ENCODE measurements at places on chromosomes 1 and 21.

GRCh38 chr1:182193908-182194550, 132.5 kb upstream of the ZNF648 start:
- DNase-seq: peak; percentile 39

DNA sequence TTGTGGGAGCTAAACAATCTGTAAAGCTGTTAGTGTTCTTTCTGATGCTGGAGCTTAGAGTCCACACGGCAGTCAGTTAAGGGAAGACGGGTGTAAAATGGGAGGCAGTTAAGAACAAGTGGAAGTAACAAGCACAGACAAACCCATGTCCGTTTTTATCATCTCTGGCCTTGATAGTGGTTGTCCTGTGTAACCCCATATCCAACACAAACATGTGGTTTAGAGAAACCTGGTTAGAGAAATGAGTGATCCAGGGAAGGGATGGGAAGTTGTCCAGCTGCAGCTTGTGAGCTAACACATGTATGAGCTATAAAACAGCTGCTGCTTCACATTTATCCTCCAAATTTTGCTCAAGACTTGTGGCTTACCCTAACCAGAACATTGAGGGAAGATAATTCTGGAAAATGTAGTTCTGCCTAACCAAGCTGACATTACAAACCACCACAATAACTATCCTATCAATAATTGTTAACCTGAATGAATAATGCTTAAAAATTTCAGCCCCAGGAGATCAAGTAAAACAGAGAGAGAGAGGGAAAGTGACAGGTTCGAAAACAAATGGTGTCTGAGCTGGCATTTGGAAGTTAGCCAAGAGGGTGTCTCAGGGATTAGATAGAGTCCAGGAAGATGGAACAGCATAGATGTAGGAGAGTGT, 10.6 kb upstream of the C1orf162 start:
- DNase-seq: peak; percentile 79

GRCh38 chr1:23392125-23392855, 22.7 kb upstream of the ZNF436 start:
- DNase-seq: no peak

DNA sequence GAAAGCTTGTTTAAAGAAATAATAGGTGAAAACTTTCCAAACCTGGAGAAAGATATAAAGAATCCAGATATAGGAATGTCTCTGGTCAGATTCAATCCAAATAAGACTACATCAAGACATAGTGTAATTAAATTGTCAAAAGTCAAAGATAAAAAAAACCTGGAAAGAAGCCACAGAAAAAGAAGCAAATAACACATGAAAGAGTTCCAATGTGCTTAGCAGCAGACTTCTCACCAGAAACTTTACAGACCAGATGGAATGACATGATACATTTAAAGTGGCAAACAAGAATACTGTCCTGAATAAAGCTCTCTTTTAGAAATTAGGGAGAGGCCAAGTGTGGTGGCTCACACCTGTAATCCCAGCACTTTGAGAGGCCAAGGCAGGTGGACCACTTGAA, 1039.9 kb downstream of the KCNT2 start:
- peak; percentile 4 for DNase-seq
